ENCODE measurements at places on chromosomes 16 and 17.

DNA sequence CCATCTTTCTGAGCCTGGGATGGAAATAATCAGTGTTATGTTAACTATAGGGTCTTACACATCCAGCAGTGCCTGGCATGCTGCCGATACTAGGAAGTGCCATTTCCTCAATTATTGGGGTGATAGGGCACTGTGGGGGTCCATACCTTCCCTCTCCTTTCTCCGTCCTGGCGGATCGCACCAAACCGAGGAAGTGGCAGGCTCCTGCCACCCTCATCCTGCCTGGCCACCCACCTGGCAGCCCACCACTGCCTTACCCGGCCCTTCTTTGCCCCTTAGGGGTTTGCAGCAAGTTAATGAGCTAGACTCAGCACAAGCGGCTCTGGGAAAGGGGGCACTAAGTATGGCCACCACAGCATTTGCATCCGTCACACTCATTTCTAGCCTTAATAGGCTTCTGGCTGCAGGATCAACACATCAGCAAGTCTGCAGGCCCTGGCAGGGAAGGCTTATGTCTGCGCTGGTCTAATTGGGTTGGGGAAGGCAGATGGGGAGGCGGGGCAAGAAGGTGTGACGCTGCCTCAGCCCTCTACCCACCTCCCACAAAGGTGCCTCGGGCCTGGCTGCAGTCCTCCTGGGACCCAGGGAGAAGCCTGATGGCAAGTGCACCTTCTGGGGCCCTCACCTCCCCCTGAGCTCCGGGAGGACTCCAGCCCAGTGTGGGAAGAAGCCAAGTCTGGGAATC, 28.6 kb downstream of the DCAKD start:
- DNase-seq: no peak

- no peak for DNase-seq
These were observed 14.0 kb downstream of the MPP3 start for GRCh38 chr17:43818966-43819365.

DNA sequence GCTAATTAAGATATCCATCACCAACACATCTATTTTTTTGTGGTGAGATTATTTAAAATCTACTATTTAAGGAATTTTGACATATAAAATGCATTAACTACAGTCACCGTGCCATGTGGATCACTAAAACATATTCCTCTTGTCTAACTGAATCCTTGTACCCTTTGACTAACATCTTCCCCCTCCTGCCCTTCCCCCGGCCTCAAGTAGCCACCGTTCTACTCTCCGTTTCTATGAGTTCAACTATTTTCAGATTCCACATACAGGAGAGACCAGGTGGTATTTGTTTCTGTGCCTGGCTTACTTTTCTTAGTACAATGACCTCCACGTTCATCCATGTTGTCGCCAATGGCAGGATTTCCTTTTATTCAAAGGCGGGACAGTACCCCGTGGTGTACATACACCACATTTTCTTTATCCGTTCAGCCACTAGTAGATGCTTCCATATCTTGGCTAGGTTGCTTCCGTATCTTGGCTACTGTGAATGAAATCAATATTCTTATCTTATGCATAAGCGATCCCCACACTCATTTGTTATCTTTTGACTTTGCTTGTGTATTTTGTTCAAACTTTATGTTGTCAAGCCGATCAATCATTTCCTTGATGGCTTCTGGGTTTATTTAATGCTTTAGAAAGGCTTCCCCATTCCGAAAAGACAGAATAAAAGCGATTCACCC, 134.7 kb downstream of the KCNJ12 start:
- no peak for DNase-seq

DNA sequence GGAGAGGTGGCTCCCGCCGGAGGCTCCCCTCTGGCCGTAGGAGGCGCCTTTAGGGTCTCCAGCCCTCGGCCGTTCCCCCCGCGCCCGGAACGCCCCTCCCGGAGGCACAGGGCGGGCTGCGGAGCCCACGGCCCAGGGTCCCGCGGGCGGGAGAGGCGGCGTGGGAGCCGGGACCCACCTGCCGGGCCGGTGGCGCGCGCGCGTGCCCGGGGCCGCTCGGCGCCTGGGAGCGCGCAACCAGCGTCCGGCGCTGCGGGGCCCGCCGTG, at the start of gene MIF4GD:
TSS of gene MIF4GD (minus strand) at position 266 of the 267 bp plus-strand sequence. CDS start 1,036 bp downstream, outside the sequence.
- no peak for DNase-seq

DNA sequence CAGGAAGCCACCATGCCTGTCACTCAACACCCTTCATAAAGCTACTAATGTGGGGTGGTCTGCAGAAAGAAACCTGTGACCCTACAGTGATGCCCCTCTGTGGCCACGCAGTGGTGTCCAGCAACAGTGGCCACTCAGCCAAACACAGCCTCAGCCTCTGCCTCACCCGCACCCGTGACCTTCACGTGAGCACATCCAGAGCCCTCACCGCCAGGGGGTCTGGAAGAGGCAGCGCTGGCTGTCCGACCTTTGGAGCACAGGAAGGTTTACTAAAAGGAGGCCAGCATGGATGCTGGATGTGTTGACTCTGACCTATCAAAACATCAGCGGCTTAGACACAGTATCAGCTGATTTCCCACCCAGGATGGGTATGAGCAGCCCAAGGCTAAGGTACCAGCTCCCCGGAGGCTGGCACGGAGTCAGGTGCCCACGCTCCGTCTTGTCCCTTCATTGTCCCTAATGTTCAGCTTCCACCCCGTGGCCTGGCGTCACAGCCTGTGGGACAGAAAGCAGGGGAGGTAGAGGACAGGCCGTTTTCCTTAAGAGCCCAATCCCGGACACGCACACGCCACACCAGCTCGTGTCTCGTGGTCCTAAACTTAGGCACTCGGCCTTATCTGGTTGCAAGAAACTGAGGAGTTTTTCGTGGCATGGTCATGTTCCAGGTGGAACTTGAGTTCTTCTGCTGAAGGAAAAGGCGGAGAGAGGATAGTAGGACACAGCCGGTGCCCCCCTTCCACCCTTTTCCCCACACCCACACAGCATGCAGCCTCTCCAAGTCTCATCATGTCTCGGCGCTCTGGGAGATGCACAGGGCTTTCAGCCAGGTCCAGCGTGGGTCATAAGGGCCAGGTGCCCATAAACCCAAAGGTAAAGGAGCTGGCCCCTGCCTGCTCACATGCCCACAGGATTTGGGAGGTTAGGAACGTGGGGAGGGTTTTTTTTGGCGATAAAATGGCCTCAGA, 49.7 kb upstream of the ENDOV start:
- no peak for DNase-seq

- no peak for DNase-seq
These were observed 6.5 kb upstream of the ZNF469 start for GRCh38 chr16:88375996-88376834.

- no peak for DNase-seq
These were observed 106.4 kb upstream of the CES5A start for GRCh38 chr16:55981557-55981956.

DNA sequence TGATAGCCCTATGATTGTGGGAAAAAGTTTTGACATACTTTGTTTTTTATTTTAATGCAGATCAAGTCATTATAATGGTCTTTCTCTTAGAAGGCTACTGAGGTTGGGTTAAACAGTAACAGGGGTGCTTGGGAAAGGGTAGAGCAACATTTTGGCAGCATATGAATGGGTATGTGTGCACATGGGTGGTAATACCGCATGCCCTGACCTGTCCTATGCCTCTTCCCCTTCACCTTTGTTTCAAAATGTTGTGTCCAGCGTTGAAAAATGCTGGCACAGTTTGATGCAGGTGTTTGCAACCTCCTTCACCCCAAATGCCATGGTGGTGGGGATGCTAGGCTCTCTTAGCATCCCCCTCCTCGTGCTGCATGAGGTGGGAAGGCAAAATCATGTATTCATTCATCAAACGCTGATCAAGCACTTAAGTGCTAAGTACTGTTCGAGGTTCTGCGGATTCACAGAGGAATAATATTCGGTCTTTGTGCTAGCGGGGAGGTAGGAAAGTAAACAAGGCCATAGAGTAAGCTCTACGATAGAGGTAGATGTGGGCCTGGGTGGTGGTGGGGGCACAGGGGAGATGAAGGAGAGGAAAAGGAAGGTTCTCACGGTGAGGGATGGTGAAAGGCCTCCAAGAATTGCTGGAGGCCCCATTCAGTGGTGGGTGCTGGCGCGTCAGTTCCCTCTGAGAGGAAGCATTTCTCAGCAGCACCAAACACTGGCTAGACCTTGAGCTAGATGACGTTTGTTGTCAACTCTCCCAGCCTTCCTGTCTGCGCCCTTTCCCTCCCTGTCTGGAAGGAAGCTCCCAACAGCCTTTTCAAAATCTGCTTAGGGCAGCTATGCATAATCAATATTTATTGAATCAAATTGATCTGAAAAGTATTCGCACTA, 13.3 kb upstream of the MARCHF10 start:
- no peak for DNase-seq

DNA sequence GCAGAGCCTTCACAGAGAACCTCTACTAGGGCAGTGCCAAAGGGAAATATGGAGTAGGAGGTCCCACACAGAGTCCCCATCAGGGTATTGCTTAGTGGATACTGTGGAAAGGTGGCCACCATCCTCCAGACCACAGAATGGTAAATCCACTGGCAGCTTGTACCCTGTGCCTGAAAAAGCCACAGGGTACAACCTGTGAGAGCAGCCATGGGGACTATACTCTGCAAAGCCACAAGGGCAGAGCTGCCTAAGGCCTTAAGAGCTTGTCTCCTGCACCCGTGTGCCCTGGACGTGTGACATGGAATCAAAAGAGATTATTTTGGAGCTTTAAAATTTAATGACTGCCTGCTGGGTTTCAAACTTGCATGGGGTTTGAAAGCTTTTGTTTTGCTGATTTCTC, 118.0 kb upstream of the SEC14L1 start:
- no peak for DNase-seq

DNA sequence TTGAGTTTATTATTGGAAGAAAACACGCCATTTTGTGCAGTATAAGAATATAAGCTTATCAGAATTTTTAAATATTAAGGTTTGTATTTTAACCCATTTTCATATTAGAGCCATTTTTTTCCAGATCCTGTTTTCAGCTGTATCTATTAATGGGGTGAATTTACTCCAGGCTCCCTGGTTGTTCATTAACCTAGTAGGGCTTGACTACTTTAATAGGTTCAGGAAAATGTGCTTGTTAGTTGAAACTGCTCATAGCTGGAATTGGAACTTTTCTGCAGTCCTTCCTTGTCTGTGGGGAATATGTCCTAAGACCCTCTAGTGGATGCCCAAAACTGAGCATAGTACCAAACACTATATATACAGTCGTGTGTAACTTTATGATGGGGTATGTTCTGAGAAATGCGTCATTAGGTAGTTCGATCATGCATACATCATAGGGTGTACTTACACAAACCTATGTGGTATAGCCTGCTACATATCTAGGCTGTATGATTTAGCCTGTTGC, 28.0 kb downstream of the NFAT5 start:
- no peak for DNase-seq

DNA sequence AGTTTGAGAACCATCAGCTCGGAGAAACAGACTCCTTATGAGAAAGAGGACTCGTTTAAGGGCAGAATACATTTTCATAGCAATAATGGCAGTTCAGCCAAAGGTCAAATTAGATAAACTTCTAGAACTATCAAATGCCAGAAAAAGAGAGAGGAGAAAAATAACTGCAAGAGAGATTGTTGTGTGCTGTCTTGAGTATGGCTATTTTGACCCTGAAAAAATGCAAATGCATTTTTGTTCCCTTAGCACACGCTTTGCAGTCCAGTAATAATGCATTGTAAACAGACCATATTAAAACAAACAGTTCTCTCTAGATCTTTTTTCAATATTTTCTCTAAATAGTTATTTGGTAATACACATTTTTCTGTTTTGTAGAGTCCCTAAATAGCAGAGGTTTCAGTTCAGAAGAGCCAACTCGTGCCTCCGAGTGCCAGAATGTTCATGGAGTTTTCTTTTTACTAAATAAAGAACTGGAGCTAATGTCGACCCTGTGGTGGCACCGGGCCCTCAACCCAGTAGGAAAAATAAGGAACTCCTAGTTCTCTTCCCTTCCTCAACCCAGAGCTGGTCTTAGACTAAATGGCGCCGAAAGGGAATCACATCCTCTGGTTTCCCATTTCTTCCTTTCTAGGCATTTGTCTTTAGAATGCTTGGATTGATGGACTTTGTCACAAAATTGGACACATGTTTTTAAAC, 298.0 kb downstream of the MAP2K4 start:
- DNase-seq: no peak

GRCh38 chr17:42038221-42038973, 12.0 kb downstream of the C17orf113 start:
- no peak for DNase-seq

- no peak for DNase-seq
These were observed 50.1 kb upstream of the DDX52 start for GRCh38 chr17:37693328-37693727.

DNA sequence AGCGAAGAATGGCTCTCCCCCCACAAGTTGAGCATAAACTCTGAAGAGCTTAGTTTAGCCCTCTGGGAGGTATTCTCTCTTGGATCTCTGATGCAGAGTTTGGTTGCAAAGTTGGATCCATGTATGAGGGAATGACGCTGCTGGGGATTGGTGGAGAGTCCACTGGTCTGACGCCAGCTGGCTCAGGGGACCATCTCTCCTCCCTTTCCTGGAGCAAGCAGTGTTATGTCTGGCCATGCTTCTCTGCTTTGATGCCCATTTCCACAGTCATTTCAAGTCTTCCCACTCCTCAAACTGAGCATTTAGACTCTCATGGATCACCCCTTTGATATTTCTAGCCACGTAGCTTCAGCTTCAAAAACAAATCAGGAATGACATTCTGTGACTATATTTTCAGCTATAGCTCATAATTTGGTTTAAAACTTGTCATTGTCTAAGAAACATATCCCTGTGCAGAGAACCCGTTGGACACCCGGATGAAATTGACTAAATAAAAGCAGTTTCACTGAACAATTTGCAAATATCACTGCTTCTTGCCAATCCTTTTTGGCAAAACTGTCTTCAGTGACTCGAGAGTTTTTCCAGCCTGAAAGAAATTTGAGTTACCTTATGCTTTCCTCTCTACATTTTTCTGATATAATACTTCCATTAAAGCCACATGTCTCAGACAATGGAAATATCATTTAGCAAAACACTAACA, 193.4 kb upstream of the CDH11 start:
- DNase-seq: no peak

- no peak for DNase-seq
These were observed 66.2 kb downstream of the MRM3 start for GRCh38 chr17:848402-848801.

- no peak for DNase-seq
These were observed 352 bp upstream of the VMO1 start for GRCh38 chr17:4786516-4786915.

DNA sequence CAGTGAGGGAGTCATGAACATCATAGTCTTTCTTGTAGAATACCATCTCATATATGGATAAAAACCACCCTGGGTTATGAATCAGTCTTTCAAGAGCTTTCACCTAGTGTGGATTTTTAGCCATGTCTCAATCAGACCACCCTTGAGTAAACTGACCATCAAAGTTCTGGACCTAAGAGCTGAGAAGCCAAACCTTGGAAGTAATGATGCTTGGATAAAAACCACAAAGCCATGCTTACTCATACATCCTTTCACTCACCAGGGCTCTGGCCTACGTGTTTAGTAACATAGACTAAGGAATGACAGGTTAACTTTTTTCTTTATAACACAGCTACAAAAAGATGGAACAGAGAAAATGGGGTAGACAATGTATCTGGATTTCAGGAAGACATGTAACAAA, 167.2 kb downstream of the STX8 start:
- DNase-seq: no peak

GRCh38 chr17:15649861-15650421, 30.4 kb upstream of the FBXW10B start:
- DNase-seq: no peak
